ENCODE measurements at places on chromosomes 3 and 15.

GRCh38 chr15:60616628-60617027 lies 137.7 kb upstream of the ICE2 start:
- DNase-seq, result no peak

- DNase-seq, result no peak
Observed at GRCh38 chr3:12562451-12562850, 5.6 kb downstream of the MKRN2 start.

DNA sequence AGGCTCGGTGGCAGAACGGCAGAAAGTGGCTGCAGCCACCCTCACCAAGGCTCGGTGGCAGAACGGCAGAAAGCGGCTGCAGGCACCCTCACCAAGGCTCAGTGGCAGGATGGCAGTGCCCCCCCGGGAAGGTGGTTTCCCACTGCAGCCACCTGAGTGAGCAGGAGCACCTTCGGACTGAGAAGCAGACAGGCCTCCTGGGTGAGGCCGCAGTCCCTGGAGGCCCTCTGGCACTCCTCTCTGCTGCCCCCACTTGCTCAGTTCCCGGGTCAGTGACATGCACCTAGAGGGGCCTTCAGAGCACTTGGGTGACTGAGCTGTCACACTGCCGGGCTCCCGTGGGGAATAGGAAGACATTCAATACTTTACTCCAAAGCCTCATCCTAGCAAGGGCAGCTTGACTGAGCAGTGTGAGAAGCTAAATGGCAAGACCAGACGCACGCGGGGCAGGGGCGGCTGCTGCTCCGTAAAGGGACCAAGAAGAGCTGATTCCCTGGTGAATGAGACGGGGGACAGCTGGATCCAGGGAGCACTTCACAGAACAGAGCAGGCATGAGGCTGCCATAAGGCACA lies 62.7 kb downstream of the PCSK6 start:
- no peak for DNase-seq

DNA sequence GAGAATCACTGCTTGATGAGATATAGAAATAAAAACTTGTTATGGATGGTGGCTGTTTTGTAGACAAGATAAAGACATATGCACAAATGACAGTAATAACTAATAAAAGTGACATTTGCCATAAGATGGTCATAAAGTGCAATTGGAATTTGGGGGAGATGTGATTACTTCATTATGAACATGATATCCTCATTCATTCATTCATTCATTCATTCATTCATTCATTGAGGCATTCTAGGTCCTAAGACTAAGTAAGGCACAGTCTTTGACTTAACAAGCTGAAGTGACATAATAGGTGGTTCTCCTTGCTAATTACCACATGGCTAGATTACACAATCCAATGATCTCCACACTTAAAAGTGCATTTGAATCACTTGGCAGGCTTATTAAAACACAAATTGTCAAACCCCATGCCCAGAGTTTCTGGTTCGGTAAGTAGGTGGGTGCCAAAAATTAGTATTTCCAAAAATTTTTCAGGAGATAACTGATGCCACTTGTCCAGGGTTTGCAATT lies 18.9 kb downstream of the RAP2B start:
- DNase-seq, result no peak

- DNase-seq, result no peak
Observed at GRCh38 chr15:77627581-77627980, 5.1 kb downstream of the LINGO1 start.

DNA sequence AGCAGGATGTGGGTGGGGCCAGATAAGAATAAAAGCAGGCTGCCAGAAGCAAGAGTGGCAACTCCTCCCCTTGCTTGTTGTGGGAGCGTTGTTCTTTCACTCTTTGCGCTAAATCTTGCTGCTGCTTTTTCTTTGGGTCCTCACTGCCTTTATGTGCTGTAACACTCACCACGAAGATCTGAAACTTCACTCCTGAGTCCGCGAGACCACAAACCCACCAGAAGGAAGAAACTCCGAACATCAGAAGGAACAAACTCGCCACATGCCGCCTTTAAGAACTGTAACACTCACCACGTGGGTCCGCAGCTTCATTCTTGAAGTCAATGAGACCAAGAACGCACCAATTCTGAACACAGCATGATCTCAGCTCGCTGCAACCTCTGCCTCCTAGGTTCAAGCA lies 72.9 kb downstream of the IL12A start:
- no peak for DNase-seq

DNA sequence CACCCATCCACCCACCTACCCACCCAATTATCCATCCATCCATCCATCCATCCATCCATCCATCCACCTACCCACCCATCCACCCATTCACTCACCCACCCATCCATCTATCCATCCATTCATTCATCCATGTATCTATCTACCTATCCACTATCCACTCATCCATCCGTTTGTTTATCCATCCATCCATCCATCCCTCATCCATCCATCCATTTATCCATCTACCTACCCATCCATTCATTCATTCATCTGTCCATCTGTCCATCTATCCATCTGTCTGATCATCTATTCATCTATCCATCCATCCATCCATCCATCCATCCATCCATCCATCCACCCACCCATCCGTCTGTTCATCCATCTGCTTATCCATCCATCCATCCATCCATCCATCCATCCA lies 65.7 kb downstream of the FBLN2 start:
- no peak for DNase-seq

DNA sequence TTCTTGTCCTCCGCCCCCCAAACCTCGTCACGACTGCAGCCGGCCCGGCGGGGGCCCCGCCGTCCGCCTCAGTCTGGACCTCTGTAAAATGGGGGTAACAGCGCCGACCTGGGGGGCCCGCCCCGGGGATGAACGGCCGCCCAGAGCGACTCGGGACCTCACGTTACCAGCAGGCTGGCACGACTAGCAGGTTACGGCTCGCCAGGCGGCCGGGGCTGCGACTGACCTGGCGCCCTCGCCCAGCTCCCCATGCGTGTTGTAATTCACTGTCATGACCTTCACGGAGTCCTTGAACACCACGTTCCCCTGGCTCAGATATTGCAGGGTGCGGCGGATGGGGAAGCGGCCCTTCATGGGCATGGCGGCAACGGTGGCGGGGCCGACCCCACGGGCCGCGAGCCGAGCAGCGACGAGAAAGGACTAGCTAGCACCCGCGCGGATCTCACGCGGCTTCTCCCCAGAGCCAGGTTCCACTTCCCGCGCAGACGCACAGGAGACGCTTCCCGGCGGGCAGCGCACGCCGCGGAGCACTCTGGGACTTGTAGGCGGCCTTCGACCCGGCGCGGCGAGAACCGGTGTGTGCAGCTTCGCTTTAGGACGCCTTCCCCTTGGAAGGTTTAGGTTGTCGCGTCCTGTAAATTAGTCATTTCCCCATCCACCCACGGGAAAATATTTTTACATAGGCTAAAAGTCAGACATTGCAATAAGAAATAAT lies at the start of gene MRPS25:
MRPS25 (minus strand) TSS at position 481 of the 715 bp plus-strand sequence; CDS start at position 360, 121 bp downstream.
- DNase-seq, result peak; percentile 98

DNA sequence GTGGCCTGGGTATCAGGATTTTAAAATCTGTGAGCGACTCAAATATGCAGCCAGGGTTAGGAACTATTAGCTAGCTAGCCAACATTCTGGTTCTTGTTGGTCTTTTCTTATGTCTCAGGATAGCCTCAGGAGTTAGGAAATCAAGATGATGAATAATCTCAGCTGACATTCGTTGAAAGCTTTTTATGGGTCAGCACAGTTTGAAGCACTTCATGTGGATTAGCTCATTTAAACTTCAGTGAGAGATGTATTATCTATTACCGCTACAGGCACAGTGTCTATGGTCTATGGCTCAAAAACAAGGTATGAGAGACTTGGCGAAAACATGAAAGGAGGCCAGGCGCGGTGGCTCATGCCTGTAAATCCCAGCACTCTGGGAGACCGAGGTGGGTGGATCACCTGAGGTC lies 187.5 kb upstream of the THRB start:
- DNase-seq, result no peak

- no peak for DNase-seq
Observed at GRCh38 chr3:43461345-43461744, 160.5 kb downstream of the ANO10 start.

GRCh38 chr3:195466251-195466650 lies 23.4 kb upstream of the ACAP2 start:
- DNase-seq, result no peak

- peak; percentile 12 for DNase-seq
Observed at GRCh38 chr3:141373768-141374526, 5.6 kb downstream of the ZBTB38 start.

DNA sequence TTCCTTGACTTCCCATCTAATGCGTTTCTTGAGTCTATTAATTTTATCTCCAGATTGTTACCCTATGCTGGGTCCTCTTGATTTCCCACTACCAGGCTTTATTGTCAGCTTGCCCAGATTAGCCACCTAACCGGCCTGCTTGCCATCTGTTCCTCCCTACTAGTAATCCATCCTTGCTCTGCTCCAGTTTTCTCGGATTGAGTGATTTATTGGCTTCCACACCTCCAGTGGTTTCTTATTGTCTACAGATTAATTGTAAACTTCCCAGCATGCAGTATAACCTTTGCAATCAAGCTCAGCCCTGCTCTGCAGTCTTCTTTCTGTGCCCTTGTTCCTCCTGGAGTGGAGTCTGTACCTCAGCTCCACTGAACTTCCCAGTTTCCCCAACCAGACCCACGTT lies 63.4 kb downstream of the ARHGEF26 start:
- no peak for DNase-seq

- DNase-seq, result no peak
Observed at GRCh38 chr15:46258056-46258455, 623.2 kb downstream of the SQOR start.

- DNase-seq, result peak; percentile 80
Observed at GRCh38 chr15:28123408-28124023, 24.4 kb upstream of the OCA2 start.

DNA sequence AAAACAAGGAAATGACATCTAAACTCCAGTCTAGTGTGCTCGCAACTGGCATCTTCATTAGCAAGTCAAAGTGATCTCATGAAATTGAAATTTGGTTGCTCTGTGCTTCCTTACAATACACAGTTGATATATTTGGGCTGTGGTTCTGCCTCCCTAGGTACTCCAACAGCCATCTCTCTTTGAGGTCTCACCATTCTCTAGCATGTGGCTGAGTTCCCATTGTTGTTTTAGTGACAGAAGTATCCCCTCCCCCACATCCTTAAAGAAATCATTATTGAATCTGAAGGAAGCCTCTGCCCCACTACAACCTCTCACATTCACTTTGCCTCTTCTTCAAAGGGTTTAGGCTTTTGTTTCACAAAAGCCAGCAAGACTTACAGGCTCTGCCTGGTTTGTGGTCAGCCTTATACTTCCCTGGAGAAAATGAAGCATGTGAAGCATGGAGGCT lies 516.5 kb downstream of the NLGN1 start:
- DNase-seq, result no peak

- peak; percentile 38 for DNase-seq
Observed at GRCh38 chr3:30440147-30440604, 166.2 kb upstream of the TGFBR2 start.

- no peak for DNase-seq
Observed at GRCh38 chr3:57006179-57006657, 54.2 kb upstream of the SPATA12 start.

- DNase-seq, result no peak
Observed at GRCh38 chr3:61634678-61635077, 73.3 kb downstream of the PTPRG start.

- DNase-seq, result no peak
Observed at GRCh38 chr3:1072041-1072440, 20.8 kb upstream of the CNTN6 start.

- peak; percentile 81 for DNase-seq
Observed at GRCh38 chr3:72492240-72492639, 356.0 kb downstream of the SHQ1 start.

DNA sequence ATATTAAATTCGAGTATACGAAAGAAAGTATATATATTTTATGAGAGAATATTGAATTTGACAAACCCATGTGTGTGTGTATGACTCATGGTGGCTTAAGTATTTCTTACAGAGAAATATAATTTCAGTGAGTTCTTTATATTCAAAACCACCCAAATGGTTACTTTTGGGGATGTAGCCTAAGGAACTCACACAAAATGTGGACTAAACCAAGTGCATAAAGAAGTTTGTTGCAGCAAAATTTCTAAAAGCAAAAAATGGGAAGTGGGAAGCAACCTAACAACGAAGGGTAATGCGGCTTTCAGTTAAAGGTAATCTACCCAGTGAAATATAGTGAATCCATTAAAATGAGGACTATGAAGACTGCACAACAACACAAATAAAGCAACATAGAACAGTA lies 277.1 kb downstream of the EDEM1 start:
- no peak for DNase-seq

DNA sequence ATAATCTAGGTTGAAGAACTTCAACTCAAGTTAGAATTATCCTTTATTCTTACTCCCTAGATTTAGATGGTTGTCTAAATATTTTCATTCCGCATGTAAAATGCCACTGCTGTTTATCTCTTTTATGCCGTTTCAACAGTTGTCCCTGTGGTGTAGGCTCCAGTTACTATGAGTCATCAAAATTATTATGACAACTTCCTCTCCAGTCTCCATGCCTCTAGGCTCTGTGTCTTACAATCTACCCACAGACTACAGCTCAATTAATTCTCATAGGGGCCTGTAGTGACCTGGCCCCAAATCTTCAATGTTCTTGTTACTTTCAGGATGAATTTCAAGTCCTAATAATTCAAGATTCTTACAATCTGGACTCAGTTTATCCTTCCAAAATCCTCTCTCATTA lies 105.8 kb upstream of the UNC13C start:
- peak; percentile 7 for DNase-seq

GRCh38 chr3:105254154-105254553 lies 112.6 kb upstream of the ALCAM start:
- DNase-seq, result no peak

GRCh38 chr3:141597931-141598330 lies 111.1 kb downstream of the RASA2 start:
- DNase-seq, result no peak

DNA sequence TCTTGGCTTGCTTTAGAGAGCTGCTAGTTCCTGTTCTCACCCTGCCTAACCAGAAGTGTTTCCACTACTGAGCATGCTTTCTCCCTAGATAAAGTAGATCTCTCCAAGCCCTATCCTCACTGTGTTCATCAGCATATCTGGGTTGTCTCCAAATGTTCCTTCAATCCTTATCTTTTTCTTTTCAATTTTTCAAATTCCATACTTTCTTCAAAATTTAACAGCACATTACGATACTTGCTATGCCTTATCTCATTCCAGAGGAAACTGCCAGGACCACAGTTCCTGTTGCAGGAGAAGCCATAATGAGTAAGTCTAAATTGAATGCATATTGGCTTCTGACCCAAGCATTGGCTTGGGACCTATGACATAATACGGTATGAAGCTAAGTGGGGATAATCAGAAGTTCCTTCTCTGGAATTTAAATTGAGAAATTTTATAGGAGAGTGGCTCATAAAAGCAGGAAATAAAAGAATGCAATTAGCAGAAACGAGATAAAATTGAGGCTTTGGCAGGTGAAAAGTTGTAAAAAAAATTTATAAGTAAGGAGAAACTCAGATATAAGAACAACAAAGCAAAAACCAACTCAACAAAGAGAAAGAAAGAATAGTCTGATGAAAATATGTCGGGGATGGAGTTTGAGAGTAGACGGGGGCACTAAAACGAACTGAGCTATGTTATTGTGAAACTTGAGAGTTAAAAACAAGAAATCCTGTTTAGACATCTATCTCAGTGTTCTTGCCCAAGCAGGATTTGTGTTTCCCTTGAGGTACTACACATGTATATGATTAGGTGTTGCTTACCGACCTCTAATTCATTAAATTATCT lies 631.7 kb upstream of the CCDC54 start:
- DNase-seq, result no peak

GRCh38 chr3:187669675-187670504 lies at the start of gene SST:
Gene SST (minus strand): TSS chr3:187670394. CDS start chr3:187670291, 103 bp downstream.
- peak; percentile 67 for DNase-seq

All from urothelium cell line (cell line).